ENCODE measurements at places on chromosomes 7 and 10.

DNA sequence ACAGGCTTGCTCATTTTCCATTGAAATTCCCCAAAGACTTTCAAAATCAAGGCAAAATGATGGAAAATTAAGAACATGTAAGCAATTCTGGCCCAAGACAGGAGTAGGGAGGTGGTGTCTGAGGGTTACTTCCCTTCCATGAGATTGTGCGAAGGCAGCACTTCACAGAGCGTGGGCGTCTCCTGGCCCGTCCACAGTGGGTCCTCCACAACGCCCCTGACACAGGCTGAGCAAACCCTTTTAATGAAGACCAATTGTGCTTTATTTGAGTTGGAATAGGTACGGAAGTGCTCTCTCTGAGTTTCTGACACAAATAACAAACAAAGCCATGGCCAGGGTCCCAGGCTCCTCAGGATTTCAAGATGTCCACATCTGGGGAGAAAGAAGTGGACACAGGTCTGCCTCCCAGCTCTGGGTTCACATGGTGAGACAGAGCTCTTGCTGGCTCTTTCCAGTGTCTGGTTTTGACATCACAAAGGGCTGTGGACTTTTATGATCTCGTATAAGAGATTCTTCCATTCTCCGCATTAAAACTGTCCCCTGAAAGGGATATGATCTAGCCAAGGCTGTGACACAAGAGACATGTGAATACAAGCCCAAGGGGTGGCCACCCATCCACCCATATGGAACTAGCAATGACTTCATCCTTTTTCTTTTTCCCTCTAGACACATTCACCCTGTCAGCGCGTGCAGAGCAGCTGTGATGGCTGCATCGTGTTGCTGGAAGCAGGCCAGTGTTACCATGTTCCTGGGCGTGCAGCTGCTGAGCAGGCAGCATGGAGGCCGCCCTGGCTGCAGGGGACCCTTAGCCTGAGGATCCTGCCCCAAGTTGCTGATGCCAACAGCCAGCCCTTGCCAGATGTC is 145.6 kb downstream of the ADAM12 start:
- DNase-seq, result no peak

- no peak for DNase-seq
These were observed 3.2 kb downstream of the NYAP1 start for GRCh38 chr7:100486753-100487446.

DNA sequence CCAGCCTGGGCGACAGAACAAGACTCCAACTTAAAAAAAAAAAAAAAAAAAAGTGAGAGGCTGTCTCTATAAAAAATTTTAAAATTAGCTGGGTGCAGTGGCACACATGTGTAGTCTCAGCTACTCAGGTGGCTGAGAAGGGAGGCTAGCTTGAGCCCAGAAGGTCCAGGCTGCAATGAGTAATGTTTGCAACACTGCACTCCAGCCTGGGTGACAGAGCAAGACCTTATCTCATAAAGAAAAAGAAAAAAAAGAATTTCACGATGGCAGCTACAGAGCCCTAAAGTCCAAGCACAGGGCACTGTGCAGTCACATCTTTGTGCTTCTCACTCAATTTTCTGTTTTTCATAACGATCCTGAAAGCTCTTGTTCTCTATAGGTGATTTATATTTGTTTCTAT is 209.5 kb upstream of the KCTD7 start:
- no peak for DNase-seq

GRCh38 chr10:88689366-88689765 is 16.7 kb upstream of the LIPK start:
- DNase-seq, result no peak

DNA sequence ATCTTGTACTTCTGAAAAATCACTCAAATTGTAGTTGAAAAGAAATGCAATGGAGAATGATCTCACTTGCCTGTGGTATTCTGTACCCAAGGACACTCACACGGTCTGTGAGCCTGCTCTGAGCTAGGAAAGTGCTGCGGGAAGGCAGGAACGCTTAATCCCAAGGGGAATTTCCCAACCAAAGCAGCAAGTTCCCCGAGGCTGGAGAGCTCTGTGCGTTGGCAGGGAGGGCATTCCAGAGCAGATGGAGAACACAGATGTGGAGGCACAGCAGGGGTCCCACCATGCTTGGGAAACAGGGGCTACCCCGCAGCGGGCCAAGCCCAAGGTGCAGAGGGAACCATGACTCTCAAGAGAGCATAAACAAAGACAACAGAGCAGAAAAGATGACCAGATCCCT is 13.6 kb downstream of the SVIL start:
- no peak for DNase-seq

GRCh38 chr10:27536437-27536836 is 32.3 kb downstream of the RAB18 start:
- no peak for DNase-seq

GRCh38 chr7:17402628-17403278 is 104.3 kb downstream of the AHR start:
- no peak for DNase-seq

GRCh38 chr7:23931633-23932032 is 221.6 kb downstream of the STK31 start:
- no peak for DNase-seq

GRCh38 chr7:43248961-43249822 is 136.7 kb downstream of the HECW1 start:
- no peak for DNase-seq

GRCh38 chr10:10782603-10783002 is 235.1 kb upstream of the CELF2 start:
- DNase-seq, result no peak

GRCh38 chr10:94036766-94037033 is 43.0 kb downstream of the PLCE1 start:
- DNase-seq, result no peak

DNA sequence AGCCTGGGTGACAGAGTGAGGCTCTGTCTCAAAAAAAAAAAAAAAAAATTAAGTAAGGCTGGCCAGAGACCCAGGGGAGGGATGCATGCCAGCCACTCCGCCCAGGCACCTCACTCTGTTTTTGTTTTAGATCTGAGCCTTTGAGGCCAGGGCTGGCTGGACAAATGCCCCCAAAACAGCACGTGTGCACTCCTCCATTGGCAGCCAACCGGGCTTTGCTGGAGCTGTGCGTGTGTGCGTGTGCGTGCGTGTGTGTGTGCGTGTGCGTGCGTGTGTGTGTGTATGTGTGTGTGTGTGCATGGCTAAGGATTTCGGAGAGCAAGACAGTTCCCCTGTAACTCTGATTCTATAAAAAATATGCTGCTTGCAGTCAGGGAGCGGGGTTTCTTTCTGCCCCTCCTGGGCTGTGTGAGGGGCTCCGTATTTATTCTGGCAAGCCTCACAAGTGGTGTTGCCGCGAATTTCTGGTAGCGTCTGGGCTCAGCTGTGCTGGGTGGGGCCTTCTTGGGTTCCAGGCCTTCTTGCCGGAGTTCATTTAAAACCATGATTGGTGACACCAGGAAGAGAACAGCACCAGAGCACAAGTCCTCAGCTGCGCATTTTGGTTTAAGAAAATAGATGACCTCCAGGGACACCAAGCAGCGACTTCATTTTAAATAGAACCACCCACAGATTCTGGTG is 28.1 kb upstream of the UNCX start:
- no peak for DNase-seq

DNA sequence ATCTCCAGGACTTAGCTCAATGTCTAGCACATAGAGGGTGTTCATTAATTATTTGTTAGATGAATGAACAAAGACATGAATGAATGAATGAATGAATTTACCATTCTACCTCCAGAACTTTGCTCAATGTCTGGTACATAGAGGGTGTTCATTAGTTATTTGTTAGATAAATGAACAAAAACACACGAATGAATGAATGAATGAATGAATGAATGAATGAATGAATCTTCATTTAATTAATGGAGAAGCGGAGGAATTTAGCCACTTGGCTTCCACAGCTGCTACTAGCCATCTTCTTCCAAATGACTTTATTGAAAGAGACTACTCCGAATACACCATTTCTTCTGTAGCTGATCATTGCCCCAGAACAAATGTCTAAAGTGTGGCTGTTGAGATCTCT is 368.9 kb downstream of the FRMD4A start:
- DNase-seq, result no peak

DNA sequence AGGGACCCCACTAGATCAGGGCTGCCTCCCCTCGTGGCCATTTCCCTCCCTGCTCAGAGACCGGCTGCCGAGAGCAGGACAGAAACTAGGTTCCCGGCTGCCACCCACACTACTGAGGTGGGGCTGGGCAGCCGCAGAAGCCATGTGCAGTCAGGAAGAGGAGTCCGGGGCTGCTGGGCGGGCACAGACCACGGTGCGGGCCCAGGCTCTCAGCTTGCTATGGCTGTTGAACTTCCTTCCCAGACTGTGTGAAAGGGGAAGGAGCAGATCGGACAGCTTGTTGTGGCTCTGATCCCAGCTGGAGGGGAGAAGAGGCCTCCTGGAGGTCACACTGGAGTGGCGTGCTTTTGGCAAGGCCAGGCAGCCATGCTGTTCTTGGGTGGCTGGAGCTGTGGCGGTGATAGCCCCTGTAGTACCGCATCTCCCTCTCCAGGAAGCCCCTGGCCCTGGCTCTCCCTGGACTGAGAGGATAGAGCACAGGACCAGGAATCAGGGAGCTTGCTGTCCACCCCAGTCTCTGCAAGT is 56.8 kb downstream of the HK1 start:
- no peak for DNase-seq

DNA sequence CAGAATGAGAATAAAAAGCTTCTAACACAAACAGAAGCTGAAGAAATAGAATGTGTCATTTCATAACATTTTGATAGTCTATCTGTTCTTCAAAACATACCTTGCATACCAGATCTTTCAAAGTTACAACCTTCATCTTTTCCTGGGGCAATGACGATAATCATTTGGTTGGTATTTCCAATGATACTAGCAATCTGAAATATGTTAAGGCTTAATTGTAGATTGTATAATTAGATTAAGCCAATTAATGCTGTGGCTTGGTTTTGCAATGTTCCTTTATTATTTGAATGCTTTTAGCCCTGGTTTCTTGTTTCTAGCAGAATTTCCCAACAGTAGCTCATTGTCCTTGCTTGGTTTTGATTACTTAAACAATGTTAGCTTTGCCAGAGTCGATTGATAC is 84.6 kb downstream of the CABCOCO1 start:
- DNase-seq, result no peak

DNA sequence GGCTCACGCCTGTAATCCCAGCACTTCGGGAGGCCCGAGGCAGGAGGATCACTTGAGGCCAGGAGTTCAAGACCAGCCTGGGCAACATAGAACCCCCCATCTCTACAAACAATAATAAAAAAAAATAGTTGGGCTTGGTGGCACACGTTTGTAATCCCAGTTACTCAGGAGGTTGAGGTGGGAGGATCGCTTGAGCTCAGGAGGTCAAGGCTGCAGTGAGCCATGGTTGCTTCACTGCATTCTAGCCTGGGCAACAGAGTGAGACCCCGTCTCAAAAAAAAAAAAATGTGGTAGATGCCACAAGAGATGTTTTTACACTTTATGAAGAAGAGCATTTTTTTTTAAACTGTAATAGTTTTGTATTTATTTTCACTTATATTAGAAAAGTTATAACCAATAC is 12.8 kb downstream of the NYAP1 start:
- DNase-seq, result no peak

DNA sequence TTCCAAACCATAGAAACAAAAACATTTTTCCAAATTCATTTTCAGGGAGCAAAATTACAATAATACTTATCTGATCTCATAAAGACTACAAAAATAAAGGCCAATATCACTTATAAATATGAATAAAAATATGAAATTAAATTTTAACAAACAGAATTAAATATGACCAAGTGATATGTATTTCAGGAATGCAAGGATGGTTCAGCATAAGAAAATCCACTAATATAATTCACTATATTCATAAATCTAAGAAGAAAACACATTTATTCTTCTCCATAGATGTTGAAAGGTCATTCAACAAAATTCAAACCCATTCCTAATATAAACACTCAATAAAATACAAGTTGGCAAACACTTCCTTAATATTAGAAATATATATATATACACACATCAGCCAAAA is 115.2 kb upstream of the TMEM168 start:
- DNase-seq, result no peak

- no peak for DNase-seq
These were observed 638.7 kb downstream of the PARD3 start for GRCh38 chr10:34176351-34176750.

- DNase-seq, result no peak
These were observed 7.1 kb downstream of the ERV3-1 start for GRCh38 chr7:64999165-65000004.
